ENCODE measurements at places on chromosomes 7 and 10.

GRCh38 chr7:39880556-39880955, 69.5 kb upstream of the CDK13 start:
- no peak for ATAC-seq

DNA sequence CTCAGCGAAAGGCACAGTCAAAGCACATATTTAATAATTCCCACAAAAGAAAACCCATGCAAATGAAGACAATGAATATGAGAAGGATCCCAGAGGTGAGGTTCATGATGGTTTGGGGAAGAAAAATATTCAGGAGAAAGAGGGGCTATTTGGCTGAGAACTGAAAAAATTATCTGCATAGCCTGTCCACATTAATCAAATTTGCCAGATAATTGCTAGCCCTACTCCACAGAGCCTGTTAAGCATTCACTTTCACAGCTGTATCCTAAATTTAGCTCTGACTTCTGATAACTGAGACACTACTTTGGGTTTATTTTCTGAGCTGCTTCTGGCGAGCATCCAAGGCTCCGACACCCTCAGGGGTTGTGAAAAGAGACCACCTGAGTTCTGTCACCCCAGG, 176.2 kb downstream of the HERPUD2 start:
- ATAC-seq, result no peak

- ATAC-seq, result peak; percentile 66
Measured at GRCh38 chr10:97278491-97278989, 13.9 kb downstream of the ARHGAP19 start.

GRCh38 chr10:86483664-86484063, 37.9 kb downstream of the WAPL start:
- no peak for ATAC-seq

DNA sequence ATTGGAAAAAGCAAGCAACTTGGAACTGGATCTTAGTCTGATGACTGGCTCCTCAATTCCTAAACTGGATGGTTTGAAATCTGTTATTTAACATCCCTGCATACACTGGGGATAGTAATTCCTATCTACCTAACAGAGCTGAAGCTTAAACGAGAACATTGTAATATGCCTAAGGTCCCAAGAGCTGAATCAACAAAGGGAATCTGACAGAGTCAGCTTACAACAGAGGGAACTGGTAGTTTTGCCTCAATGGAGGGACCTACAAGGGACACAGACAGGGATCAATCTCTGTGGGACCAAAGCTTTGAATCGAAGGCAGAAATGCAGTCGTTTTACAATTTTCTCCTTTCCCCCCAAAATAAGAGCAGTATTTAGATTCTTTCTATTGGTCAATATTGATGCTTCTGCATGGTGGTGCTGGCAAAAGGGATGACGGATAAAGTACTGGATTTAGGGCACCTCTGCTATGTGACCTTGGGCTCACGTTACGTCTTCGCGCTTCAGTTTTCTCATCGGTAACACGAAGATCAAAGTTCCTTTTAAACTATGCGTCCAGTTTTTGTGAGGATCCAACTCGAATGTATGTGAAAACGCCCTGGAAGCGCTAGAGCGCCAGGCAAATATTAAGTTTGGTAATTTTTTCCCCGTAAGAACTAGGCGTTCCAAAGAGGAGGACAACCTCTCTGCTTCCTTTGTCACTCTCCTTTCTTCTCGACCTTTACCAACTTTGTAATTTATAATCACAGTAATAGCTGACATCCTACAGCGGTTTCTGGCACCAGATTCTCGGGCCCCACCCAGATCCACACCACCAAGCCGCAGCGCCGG, 1.1 kb downstream of the ACTR1A start:
- no peak for ATAC-seq

DNA sequence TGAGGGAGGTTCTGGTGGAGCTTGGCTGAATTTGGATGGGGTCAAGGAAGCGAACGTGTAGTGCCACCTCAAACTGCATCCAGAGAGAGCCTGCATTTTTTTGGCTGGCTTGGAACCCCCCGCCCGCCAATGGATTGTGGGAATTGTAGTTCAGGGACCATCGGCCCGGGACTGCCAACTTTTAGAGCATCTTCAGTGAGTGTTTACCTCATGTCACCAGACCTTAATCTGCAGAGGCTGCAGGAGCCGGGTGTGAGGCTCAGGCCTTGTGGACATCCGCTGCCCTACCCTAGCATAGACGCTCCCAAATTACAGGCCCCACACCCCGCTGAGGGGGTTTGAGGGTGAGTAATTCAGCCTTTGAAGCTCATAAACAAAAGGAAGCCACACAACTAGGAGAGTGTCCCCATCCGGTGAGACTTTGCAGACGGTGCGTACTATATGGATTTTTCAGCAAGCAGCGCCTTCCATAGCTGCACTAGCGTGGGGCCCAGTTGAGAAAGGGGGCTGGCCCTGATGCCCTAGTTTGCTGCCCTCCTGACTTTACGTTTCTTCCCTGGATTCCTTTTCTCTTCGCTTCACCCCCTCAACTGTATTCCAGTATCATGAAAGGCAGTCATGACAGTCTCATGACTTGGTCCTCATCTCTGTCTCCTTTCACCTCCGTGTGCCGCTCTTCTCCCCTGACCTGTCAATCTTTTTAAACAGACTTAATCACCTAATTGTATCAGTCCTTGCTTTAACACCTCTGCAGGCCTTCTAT, 717 bp downstream of the CNPY4 start:
- peak; percentile 68 for ATAC-seq

DNA sequence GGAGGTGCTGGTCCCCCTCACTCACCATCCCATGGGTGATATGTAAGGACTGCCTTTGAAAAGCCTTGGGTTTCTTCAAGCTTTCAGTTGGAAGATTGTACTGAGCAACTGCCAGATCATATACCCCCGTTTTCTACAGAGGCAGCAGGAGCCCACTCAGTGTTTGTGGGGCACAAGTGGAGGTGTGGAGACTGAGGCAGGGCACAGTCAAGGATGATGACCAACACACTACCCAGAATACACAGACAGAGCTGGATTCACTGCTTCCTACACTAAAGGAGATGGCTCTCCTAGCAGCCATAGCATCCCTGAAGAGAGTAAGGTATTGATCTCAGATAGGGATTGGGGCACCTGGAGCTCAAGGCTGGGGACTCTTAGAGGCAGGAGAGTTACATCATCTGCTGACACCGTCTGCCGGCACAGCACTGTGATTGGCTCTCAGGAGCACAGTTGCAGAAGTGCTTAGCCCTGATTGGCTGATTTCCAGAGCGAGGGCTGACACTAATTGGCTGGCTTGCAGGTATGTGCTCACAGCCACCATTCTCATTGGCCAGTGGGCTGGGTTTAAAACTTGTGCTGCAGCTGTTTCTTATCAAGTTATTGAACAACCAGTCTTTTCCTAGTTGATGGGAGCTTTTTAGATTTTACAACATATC, 77.9 kb upstream of the PFKP start:
- no peak for ATAC-seq

GRCh38 chr10:95745501-95745900, 10.5 kb upstream of the ENTPD1 start:
- no peak for ATAC-seq

DNA sequence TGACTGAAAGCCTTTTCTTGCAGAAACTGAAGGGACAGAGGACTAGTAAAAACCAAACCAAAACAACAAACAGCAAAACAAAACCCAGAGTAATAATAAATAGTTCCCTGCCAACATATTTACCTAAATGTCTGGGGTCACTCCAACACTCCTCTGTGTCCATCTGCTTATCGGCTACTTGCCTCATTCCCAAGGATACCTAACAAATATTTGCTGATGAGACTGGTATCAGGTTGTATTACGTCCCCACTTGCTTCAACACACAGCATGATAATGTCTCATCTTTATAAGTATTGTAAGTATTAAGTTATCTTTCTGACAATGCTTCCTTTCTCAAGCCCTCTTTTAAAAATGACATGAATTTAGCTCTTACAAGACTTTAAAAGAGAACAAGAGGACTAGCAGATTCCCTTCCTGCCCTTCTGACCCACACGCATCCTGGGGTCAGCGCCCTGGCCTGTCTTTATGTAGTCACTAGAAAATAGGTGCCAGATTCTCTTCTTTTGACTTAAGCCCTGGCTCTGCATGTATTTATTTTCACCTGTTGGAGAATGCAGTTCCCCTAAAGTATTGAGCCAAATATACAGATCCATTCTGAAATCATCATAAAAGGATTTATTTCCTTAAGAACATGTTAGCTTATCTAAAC, 110.2 kb downstream of the SEM1 start:
- no peak for ATAC-seq

GRCh38 chr10:11874568-11875493, 51.7 kb downstream of the PROSER2 start:
- no peak for ATAC-seq

All from activated CD4-positive, CD25-positive, alpha-beta regulatory T cell treated with anti-CD3 and anti-CD28 coated beads, Interleukin-2, amount 50 U/mL, for 24 hours (primary cell).